ENCODE measurements at places on chromosomes 1 and 21.

DNA sequence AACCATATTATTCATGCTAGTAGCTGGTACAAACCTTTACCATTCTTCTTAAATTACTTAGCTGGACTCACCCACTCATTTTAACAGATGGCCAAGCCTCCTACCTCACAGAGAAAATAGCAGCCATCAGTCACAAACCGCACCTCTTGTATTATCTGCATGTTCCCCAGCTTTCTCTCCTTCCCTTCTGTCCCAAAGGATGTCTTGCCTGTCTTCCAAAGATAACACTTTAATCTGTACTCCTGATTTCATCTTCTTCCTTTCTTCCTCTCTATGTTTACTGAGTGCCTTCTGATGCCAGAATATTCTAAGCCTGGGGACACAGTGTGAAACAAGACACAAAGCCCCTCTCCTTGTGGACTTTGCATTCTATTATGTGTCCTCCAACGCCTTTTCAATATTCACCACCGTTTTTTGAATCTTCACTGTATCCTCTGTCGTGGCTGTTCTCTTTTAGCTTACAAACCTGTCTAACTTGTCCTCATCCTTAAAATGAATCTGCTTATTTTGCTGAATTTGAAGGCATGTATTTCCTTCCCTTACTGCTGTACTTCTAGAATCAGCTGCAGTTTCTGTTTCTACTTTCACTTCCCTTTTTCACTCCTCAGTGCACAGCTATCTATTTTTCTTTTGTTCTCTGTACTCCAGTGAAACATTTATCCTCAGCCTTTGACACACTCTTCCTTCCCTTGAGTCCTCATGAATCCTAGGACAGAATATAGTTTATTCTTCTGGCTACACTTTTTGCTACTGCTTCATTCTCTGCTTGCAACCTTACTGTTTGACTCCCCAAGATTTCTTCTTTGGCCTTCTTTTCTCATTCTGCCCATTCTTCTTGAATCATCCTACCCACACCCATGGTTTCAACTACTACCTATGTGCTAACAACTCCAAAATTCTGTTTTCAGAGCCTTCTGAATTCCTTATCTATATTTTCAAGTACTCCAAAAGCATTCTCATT lies 216.9 kb upstream of the SAMSN1 start:
- DNase-seq, result no peak

GRCh38 chr1:45526135-45526644 lies 4.5 kb upstream of the PRDX1 start:
- no peak for DNase-seq

- DNase-seq, result no peak
Measured at GRCh38 chr1:198628067-198628455, 10.8 kb upstream of the PTPRC start.

GRCh38 chr1:24620678-24621077 lies 22.4 kb upstream of the SRRM1 start:
- no peak for DNase-seq

DNA sequence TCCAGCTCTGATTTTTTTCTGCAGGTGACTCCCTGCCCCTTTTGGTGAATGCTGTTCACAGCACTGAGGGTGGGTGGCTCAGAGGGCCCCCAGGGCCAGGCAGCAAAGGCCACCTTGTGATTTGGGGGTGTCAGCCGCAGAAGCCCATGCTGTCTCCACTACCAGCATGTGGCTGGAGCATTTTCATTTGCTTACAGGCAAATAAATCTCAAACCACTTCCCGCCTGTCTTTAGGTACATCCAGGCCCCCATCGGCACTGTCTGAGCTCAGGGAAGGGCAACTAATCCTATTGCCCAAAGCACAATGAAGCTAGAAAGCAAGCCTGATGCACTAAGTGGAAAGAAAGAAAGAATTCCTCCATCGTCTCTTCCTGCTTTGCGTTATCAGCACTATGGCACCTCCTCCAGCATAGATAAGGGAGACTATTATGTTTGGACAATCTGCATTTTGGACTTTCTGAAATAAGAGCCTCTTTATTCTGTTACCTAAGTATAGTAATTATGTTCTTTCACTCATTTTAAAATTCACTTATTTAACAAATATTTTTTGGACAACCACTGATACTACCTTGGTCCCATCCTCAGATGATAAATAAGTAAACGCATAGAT lies 100.5 kb upstream of the TLR5 start:
- DNase-seq, result no peak

- DNase-seq, result no peak
Measured at GRCh38 chr1:220219865-220220698, 52.2 kb downstream of the RAB3GAP2 start.

DNA sequence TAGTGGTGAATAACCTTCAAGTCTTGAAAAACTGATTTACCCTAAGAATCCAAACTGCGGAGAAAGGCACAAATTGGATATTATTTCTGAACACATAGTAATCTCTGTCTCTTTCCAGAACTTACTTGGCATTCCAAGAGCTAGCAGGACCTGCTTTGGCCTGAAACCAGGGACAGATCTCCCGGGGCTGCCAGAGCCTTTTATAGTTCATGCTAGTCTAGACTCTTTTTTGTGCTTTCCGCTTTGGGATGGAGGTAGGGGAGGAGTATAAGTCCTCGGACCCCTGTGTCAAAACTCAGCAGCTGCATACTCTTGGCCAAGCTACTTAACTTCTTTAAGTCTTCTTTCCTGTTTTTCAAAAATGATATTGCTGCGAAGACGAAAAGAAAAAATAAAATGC lies 3.8 kb upstream of the RYR2 start:
- no peak for DNase-seq

All from NCI-H2227 treated with DMSO at 0.1 percent for 48 hours (cell line).